PC-9 (cell line): ENCODE measurements at places on chromosomes 6 and 20. TPM values are rescaled to one million over a fixed set of nuclear protein-coding genes. Genes with fewer than 3 reads are reported as not detected.

NRN1 gene
- not detected in 2 replicates for total RNA-seq

GRCh38 chr6:40457261-40457660 is 129.9 kb downstream of the LRFN2 start:
- no peak for DNase-seq

GRCh38 chr6:158879180-158879579 is 60.0 kb upstream of the EZR start:
- DNase-seq = no peak

- no peak for DNase-seq
These were observed 46.0 kb upstream of the HINT3 start for GRCh38 chr6:125910527-125910926.

GRCh38 chr6:38867726-38868125 is 152.6 kb downstream of the DNAH8 start:
- no peak for DNase-seq

GRCh38 chr6:7897461-7898192 is 13.0 kb downstream of the TXNDC5 start:
- no peak for DNase-seq

GRCh38 chr6:118476551-118476950 is 71.5 kb upstream of the PLN start:
- DNase-seq = no peak
